ENCODE measurements at places on chromosomes 12 and 14.

DNA sequence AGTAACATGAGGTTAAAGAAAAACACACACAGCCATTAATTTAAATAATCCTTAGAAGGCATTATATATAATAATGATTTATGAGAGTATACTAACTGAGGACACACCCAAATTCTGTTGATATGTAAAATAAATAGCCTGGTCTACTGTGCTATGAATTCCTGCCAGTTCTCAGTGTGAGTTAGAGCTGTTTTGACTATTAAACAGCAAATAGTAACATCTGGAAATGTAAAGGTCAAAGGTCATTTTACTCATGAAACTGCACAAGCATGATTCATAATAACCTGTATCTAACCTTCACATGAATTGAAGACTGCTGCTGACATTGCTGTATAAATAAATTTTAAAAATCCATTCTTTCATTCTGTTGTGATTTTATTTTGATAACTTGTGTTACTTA is 966.7 kb downstream of the SLC6A15 start:
- no peak overlapping the region for H3K27ac ChIP-seq
- no peaks in the 10 kb centered on the region for H3K4me1 ChIP-seq
- no peak overlapping the region for H3K4me3 ChIP-seq
- no peaks in the 10 kb centered on the region for H3K27me3 ChIP-seq

- H3K4me3 ChIP-seq: no peak overlapping the region
- H3K27ac ChIP-seq: no peak overlapping the region
- no peaks in the 10 kb centered on the region for H3K36me3 ChIP-seq
- no peak for DNase-seq
- no peaks in the 10 kb centered on the region for H3K4me1 ChIP-seq
- H3K27me3 ChIP-seq: no peaks in the 10 kb centered on the region
Measured at GRCh38 chr14:106872611-106873446, 1346.4 kb downstream of the TMEM121 start.

- no peak overlapping the region for H3K4me3 ChIP-seq
- H3K27me3 ChIP-seq: peaks cover 3% of the 10 kb centered on the region
- H3K36me3 ChIP-seq: no peaks in the 10 kb centered on the region
Measured at GRCh38 chr12:131509701-131510100, 201.2 kb upstream of the SFSWAP start.

DNA sequence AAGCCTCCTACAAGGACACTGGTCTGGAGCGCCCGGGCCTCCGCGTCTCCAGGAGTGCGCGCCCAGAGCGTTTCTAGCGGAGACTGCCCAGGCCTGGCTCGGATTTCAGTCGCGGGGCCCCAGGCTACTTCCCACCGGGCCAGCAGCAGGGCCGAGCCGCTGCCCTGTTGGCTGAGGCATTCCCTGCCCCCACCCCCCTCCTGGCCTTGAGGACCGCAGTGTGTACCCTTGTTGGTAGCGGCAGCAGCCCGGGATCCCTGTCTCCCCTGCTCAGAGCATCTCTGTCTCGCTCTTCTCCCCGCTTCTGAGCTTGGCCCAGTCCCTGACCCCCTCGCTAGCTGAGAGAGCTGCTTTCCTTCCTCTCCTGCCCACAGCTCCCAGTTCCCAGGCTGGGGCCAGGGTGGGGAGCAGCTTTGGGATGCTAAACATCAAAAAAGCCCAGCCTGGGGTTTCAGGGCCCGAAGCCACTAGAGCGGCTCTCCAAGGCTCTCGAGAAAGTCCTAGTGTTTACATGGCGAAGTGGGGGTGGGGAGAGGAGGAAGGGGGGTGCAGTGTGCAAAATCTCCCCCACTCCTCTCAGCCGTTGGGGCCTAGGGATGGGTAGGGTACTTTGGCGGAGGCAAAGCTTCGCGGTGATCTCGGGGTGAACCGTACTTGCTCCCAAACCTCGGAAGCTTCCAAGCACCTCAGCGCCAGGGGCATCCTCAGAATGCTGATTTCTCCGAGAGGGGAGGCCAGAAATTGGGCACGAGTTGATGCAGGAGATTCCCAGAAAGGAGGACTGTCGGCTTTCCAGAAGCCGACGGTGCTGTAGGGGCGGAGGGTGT is 6.4 kb downstream of the NKX2-1 start:
- no peaks in the 10 kb centered on the region for H3K36me3 ChIP-seq
- H3K27ac ChIP-seq: no peak overlapping the region
- no peak for DNase-seq

DNA sequence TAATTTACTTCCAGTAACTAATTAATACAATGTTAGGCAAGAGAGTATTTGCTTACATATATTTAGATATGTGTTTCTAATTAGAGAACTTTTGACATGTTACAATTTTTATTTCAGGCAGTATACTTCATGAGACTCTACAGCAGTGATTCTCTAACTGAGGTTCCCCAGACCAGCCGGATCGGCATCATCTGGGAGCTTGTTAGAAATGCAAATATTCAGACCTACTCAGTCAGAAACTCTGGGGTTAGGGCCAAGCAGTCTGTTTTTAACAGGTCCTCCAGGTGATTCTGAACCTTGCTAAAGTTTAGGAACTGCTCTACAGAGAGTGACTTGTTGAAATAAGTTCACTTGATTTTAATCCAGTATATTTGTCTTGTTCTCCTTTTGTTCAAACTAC is 46.5 kb downstream of the ARID2 start:
- H3K27me3 ChIP-seq: no peaks in the 10 kb centered on the region
- no peak overlapping the region for H3K4me3 ChIP-seq
- DNase-seq: no peak
- H3K27ac ChIP-seq: no peak overlapping the region

GRCh38 chr14:103260629-103261124 is 73.4 kb upstream of the EIF5 start:
- DNase-seq: peak; percentile 60
- peaks cover 3% of the 10 kb centered on the region for H3K27me3 ChIP-seq

GRCh38 chr14:96304956-96305355 is 48.9 kb downstream of the BDKRB1 start:
- H3K36me3 ChIP-seq: peaks cover 37% of the 10 kb centered on the region
- no peaks in the 10 kb centered on the region for H3K27me3 ChIP-seq
- no peaks in the 10 kb centered on the region for H3K4me1 ChIP-seq
- H3K4me3 ChIP-seq: no peak overlapping the region

DNA sequence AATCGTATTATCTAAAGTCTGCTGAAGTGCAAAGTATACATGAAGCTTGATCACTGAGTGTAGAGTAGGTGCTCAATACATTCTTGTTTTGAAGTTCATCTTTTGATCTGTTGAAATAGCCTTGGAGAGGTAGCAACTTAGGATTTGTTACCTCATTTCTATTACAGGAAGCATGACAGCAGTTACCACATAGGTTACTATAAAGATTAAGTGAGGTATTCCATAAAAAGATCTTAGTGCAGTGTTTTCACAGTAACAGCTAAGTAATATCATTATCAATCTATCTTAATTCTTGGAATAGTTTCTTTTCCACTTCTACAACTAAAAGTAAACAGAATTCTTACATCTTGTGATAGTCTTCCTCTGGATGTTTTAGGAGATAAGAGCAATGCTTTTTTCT is 50.9 kb downstream of the BTBD7 start:
- H3K4me1 ChIP-seq: no peaks in the 10 kb centered on the region
- peaks cover 2% of the 10 kb centered on the region for H3K36me3 ChIP-seq
- no peak overlapping the region for H3K4me3 ChIP-seq
- no peak for DNase-seq

GRCh38 chr14:100588671-100589070 is 1.5 kb upstream of the BEGAIN start:
- no peak overlapping the region for H3K27ac ChIP-seq
- no peaks in the 10 kb centered on the region for H3K36me3 ChIP-seq
- peaks cover 28% of the 10 kb centered on the region for H3K4me1 ChIP-seq
- H3K4me3 ChIP-seq: no peak overlapping the region
- H3K27me3 ChIP-seq: peaks cover 44% of the 10 kb centered on the region
- no peak for DNase-seq

- peak overlapping the region; percentile 97 for H3K27ac ChIP-seq
- peaks cover 90% of the 10 kb centered on the region for H3K4me1 ChIP-seq
- peak overlapping the region; percentile 44 for H3K4me3 ChIP-seq
- peak; percentile 66 for DNase-seq
Measured at GRCh38 chr14:103123634-103124500, 606 bp downstream of the TNFAIP2 start.

DNA sequence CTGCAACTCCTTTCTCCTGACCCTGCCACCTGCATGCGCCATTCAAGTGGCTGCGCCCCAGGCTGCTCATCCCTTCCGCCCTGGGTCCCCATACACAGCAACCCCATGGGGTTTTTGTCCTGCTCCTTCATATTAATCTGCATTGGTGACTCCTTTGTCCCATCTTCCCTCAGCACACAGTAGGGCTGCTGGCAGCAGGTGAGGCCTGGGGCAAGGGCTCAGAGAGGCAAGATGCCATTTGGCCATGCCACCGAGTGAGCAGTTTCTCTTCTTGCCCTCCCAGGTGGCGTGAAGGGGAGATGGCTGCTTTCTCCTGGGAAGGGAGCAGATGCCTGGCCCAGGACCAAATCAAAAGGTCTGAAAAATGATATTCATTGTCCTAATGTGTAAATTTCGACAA is 9.1 kb downstream of the RTL1 start:
- DNase-seq: no peak
- peak overlapping the region; percentile 88 for H3K27ac ChIP-seq
- H3K4me3 ChIP-seq: no peak overlapping the region
- peaks cover 85% of the 10 kb centered on the region for H3K36me3 ChIP-seq

DNA sequence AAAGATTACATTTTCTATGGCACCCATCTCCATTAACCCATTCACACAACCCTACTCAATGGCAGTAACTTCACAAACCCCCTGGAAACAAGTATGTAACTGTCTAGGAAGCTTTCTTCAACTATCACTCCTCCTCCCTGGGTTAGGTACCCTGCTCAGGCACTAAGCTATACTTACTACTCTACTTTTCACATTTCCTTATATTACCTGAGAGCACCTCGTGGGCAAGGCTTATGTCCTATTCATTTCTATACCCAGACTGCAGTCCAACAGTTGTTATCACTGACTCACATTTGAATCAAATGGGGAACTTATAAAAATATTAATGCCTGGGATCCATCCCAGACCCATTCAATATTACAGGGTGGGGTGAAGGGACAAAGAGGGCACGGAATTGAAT is 4.6 kb downstream of the PAWR start:
- H3K4me3 ChIP-seq: no peak overlapping the region
- H3K36me3 ChIP-seq: no peaks in the 10 kb centered on the region
- no peak for DNase-seq
- peaks cover 2% of the 10 kb centered on the region for H3K4me1 ChIP-seq
- H3K27ac ChIP-seq: no peak overlapping the region

GRCh38 chr14:100084591-100084990 is 19.4 kb downstream of the EVL start:
- peaks cover 22% of the 10 kb centered on the region for H3K36me3 ChIP-seq
- DNase-seq: no peak
- H3K4me3 ChIP-seq: no peak overlapping the region

DNA sequence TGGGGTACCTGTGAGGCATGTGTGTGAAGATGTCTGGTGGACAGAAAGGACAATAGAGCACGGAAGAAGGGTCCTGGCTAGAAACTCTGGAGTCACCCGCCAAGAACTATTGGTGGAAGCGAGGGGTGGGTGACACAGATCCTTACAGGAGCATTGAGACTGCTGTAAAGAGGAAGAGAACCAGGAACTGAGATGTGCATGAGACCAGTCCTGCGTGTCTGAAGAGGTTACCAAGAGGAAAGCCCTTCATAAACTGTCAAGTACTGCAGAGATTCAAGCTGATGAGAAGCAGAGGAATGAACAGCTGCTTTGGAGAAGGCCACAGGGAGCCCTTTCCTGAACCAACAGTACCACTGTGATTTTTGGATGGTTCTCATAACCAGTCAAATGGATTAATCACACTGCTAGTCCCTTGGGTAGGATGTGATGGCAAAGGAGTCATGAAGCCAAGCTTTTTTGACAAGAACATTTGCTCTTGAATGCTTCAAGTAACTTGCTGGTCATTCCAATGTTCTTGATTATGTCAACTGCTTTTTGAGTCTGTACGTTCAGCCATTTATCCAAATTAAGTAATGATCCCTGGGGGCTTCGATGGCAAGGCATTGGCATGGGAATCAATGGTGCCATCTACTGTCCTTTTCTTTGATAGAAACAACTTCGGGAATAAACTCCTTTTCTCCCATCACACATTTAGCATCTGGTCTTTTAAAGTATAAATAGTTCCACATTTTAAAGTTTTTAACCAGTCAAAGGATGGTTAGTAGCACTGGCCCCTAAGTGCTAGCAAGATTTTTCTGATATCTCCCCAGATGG is 42.9 kb downstream of the GPR135 start:
- H3K27ac ChIP-seq: peak overlapping the region; percentile 9
- no peak overlapping the region for H3K4me3 ChIP-seq
- H3K27me3 ChIP-seq: no peaks in the 10 kb centered on the region
- H3K36me3 ChIP-seq: no peaks in the 10 kb centered on the region

- H3K27me3 ChIP-seq: no peaks in the 10 kb centered on the region
- H3K36me3 ChIP-seq: no peaks in the 10 kb centered on the region
- H3K4me1 ChIP-seq: peaks cover 39% of the 10 kb centered on the region
- no peak overlapping the region for H3K4me3 ChIP-seq
- H3K27ac ChIP-seq: no peak overlapping the region
Measured at GRCh38 chr14:105316968-105317510, 2.5 kb downstream of the PACS2 start.

- DNase-seq: no peak
- H3K4me1 ChIP-seq: no peaks in the 10 kb centered on the region
- no peak overlapping the region for H3K27ac ChIP-seq
Measured at GRCh38 chr12:88417531-88417930, 162.7 kb downstream of the KITLG start.

GRCh38 chr12:121905746-121906145 is 12.6 kb upstream of the CFAP251 start:
- no peaks in the 10 kb centered on the region for H3K4me1 ChIP-seq
- no peak overlapping the region for H3K4me3 ChIP-seq
- DNase-seq: no peak
- peaks cover 60% of the 10 kb centered on the region for H3K36me3 ChIP-seq
- H3K27me3 ChIP-seq: no peaks in the 10 kb centered on the region

DNA sequence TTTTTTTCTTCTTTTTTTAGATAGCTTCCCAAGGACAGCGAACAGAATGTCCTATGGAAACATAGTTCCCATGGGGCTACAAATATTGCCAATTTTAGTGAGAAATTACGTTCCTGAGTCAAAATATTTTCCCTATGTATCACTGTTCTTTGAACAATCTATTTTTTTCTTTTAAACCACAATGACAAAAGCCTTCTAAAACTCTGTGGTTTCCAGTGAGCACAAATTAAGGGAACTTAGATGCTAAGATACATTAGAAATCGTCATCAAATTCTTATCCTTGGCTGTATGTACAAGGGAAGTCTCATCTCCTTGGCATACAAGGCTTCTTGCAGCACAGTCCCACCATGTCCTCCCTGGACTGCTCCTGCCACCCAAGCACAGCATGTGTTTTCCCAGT is 17.9 kb downstream of the CPM start:
- peak; percentile 41 for DNase-seq
- no peak overlapping the region for H3K4me3 ChIP-seq
- H3K27ac ChIP-seq: no peak overlapping the region
- no peaks in the 10 kb centered on the region for H3K36me3 ChIP-seq

All from muscle of leg (tissue), 16 donors.